ENCODE measurements at places on chromosomes 12 and 14.
A peak's percentile ranks its signal among the peaks of the same experiment; 100 is the strongest.

DNA sequence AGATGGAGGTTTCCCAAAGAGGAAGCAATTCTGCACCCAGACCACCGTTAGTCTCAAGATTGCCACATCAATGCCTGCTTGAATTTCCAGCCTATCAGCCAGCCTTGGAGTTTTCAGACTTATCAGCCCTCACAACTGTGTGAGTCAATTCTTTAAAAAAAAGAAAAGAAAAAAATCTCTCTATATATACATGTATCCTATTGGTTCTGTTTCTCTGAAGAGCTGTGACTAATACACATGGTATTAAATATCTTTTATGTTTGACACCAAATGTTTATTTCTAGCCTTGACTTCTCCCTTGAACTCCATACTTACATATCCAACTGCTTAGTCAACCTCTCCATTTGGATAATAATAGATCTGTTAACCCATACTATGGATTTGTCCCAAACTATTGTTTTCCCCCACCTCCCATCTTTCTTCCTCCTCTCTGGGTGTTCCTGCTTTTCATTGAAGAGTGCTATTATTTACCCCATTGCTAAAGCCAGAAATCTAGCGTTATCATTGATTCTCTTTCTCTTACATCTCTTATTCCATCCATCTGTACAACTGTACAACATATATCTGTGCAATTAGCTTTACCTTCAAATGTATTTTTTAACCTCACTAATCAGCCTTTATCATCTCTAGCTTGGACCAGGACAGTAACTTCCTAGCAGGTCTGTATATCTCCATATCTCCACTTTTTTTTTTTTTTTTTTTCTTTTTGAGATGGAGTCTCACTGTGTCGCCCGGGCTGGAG is 22.7 kb upstream of the EID3 start:
- no peak for DNase-seq

GRCh38 chr14:54686219-54686870 is 119.4 kb downstream of the SAMD4A start:
- DNase-seq = no peak

DNA sequence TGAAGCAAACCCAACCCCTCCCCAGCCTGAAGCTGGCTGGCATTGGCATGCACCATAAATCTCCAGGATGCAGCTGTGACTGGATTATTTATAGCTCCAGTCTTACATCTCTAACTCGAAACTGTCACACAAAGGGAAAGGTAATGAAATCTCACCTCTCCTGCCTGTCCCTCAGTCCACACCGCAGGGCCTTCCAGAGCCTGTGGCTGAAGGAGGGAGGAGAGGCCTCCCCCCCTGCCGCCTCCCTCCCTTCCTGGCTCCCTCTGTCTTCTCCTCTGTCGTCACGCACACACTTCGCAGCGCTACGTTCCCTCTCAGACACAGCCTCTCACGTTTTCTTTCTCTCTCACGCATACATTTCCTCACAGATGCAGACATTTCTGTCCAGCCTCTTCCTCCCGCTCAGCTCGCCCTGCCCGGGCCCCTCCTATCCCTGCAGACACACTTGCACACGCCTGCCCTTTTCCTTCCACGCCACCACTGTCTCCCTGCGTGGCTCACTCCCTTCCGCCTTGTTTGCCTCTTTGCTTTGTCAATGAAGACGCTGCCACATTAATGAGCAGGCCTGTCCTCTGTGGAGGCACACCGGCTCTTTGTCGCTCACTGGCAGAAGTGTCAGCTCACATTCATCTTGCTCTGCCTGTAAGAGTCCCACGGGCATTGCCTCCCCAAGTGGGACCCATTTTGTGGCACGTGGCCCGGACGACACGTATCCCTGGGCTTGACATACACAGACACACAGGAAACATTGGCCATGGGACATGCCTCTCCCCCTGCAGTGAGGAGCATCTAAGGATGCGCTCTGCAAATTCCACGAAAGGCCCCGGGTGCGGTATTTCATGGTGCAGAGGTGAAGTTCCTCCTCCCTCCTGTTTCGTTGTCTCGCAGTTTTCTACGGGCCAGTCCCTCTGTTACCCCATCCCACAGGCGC is 27.9 kb downstream of the IRF2BPL start:
- no peak for DNase-seq

DNA sequence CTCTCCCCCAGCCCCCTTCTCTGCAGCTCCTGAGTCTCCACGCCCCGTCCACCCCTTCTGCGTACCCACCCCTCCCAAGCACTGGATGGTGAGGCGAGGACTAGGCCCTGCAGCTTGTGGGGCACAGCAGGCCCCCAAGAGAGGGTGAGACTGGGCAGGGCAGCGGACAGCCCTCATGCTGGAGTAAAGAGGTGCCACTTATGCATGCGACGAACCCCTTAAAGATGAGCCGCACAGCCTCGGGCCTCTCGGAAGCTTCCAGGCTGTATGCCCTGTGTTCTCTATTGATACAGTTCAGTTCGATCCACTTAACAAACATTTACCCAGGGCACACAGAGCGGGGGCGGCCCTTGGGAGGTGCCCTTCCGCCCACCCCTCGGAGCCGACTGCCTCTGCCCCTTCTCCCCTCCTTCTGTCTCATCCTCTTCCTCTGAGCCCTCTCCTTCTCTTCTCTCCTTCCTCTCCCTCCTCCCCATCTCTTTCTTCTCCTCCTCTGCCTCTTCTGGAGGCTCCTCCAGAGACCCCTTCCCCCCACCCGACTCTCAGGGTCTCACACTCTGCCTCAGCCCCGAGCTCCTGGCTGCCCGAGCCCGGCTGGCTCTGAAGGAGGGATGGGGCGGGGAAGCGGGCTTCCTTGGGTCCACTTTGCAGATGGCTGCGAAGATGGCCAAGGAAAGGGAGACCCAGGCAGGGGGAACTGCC is 32.7 kb upstream of the DLK1 start:
- no peak for DNase-seq

- DNase-seq = peak; percentile 80
Observed at GRCh38 chr14:50082308-50082742, 34.0 kb downstream of the VCPKMT start.

DNA sequence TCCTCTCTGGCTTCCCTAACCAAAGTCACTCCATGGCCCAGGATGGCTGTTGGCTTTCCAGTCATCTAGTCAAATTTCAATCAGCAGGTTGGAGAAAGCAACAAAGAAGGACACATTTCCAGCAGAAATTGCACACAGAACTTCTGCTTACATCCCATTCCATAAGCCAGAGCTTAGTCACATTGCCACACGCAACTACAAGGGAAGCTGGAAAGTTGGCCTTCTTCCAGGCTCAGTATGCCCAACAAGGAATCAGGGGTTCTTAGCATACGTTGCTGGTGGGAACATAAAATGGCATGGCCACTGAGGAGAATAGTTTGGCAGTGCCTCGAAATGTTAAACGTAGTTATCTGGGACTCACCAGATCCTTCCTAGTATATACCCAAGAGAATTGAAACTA is 9.3 kb upstream of the APPL2 start:
- no peak for DNase-seq

GRCh38 chr14:73775339-73776193 is 61.4 kb upstream of the PNMA1 start:
- no peak for DNase-seq

DNA sequence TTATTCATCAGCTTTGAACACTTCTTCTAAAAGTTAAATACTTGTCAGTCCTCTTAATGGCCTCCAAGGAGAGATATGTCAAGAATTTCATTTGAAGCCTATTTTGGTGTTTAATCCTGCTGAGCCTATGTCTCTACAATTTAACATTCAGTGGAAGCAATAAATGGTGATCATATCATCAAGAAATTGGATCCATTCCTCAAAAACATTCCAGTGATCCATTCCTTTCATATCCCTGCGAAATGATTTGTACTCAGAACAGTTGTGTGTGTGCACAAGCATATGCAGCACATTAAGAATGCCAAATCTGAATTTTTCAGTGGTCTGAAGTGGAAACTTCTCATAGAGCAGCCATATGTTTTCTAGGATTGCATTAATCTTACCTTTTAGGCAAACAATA is 373.7 kb upstream of the SYT1 start:
- DNase-seq = no peak

DNA sequence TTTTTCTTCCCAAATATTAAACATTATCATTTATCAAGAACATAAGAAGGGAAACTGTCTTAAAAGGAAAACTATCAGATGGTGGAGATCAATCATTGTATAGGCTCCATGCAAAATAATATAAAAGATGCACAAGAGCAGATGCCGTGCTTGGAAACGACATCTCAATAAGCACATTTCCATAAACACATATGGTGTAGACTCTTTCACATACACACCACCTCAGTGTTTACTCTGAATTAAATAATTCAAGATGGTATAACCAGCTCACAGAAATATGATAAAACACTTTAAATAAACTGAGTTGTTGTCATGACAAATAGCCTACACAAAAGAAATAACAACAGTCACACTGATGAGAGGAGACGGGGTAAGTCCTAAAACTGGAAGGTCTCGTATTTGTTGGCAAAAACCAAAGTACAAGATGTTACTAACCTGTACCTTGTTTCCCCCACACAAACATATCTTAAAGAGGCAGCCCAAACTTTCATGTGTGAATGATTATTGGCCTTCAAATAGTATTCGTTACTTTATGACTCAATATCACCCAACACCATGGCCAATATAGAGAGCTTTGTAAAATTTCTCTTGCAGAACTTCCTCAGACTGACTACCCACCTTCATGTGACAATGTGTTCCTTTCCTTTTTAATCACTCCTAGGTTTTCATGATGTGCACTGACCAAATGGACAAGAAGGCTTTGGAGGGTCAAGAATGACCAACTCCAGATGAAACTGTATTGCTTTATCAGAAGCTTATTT is 48.6 kb upstream of the TMPO start:
- DNase-seq = no peak

- no peak for DNase-seq
Observed at GRCh38 chr14:46322076-46322475, 329.5 kb downstream of the RPL10L start.

DNA sequence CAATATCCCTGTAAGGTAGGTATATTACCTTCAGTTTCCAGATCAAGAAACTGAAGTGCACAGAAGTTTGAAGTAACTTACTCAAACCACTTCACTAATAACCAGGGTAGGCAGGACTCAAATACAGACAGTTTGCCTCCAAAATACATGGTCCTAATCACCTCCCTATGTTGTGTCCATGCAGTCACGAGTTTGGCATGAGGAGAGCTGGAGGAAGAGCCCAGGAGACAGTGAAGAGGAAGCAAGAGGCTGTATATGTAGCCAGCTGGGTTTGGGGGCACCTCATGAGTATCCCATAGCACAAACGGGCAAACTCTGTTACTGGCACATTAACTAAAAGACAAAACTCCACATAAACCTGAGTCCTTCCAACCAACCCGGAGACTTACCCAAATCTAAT is 79.2 kb downstream of the DUSP16 start:
- no peak for DNase-seq

DNA sequence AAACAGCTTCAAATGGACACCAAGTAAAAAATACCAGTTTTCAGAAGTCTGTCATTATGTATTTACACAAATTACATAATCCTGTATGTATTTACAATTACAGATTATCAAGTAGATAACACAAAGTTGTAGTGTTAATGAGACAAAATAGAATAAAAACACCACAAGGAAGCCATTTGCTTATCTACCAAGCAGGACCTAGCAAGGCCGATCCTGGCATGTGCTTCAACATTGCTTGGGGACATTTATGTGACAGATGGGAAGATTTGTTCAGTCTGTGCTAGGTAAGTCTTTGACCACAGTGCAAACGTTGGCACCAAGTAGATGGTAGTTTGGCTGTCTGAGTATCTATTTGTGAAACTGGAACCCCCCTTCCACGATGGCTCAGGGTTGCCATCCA is 35.8 kb downstream of the BCAT1 start:
- DNase-seq = no peak

DNA sequence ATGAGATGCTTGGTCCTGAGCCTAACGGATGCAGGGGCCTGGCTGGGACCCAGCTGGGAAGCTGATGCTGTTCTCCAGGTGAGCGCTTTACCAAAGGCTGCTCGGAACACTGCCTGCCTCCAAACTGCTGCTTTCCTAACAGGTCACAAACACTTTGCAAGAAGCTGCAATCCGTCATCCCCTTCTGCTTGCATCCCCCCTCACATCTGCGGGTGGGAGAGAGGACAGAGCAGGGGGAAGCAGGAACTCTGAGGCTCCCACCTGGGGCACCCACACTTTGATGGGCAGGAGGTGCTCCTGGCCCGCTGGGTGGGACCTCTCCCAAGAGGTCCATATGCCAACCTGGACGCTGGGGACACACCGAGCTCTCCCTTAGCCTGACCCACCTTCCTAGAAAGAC is 24.9 kb upstream of the PPP2R5C start:
- DNase-seq = no peak

DNA sequence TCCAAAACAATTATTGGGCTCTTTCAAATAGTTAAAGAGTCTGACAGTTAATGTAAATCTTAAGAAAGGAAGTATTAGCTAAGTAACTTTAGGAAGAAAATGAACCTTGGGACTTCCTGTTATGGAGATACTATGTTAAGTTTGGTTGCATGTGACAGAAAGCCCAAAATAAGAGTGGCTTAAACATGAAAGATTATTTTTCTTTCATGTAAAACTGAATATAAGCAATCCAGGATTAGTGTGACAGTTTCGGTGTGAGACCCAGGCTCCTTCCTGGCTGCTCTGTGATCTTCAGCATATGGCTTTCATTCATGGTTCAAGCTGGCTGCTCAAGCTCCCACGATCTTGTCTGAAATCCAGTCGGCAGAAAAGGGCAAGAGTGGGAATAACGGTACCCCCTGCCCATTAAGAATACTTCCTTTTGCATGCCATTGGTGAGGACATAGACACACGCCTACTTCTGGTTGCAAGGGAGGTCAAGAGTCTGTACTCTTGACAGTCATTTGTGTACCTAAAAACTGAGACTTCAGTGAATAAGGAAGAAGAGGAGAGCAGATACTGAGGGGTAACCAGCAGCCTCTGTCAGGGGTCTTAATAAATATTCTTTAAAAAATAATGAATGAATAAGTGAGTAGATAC is 2.2 kb upstream of the RPAP3 start:
- no peak for DNase-seq

GRCh38 chr14:74555476-74556050 is 56.5 kb downstream of the LTBP2 start:
- DNase-seq = no peak

GRCh38 chr12:25107920-25108319 is 87.0 kb downstream of the DNAI7 start:
- no peak for DNase-seq

DNA sequence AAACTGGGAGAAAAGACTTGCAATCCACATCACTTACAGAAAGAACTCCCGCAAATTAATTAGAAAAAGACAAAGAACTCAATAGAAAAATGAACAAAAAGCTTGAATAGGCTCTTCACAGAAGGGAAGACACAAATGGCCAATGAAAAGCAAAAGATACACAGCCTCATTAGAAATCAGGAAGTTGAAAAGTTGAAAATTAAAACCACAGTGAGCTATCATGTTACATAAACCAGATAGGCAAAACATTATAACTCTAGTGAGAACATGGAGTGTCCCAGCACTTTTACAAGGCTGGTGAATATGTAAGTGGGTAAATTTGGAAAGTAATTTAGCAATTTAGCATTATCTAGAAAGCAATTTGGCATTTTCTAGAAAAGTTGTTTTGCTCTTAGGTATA is 158.4 kb upstream of the RASSF8 start:
- DNase-seq = no peak

GRCh38 chr14:102985665-102986064 is 63.2 kb downstream of the AMN start:
- no peak for DNase-seq
